ENCODE measurements at places on chromosomes 1 and 21.

DNA sequence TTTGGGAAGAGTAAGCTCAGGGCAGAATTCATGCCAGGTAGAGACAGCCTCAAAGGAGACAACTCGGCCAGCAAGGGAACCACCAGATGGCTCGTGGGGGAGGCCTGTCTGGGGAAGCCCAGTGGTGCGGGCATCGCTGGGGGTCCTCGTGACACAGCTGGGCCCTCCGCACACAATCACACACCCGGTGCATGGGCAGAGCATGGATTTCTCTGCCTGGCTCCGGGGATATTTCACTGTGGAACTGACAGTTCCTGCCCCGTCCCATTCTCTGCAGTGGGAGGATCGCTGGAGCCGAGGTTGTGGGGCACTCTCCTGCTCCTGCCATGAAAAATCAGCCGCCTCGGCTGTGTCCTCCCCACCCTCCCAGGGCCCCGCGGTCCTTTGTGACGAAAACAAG, 108.0 kb downstream of the CRYAA start:
- DNase-seq, result no peak

GRCh38 chr1:176567190-176567794, 104.3 kb downstream of the PAPPA2 start:
- no peak for DNase-seq

DNA sequence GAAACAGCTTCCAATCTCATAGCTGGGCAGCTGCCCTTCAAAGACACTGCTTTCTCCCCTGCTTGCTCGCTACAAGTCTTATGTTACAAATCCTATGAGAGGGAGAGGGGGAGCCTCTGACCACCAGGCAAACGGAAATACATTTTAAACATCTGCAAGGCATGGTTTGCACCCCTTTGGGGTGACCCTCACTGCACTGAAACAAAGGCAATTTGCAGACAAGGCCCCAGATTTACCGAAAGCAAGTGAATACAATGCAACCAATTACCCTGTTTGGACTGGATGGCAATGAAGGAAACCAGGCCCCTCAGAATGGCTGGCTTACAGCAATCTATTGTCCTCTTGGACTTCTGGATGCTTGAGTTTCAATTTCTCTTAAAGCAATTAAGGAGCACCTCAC, 11.8 kb upstream of the ATP13A2 start:
- no peak for DNase-seq

- no peak for DNase-seq
These were observed 27.7 kb upstream of the IL19 start for GRCh38 chr1:206742719-206743383.

DNA sequence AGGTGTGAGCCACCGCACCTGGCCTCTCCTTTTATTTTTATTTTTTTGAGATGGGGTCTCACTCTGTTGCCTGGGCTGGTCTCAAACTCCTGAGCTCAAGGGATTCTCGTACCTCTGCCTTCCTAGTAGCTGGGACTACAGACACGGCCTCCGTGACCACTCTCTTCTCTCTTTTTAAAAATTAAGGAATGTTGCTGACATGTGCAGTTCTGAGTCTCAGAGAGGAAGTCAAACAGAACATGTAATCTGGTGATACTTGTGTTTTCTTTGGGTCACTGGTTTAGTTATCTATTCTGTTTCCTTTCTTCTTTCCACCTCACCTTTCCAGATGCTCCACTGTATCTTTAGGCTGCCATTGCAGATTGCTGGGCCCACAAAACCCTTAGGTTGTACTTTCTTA, 2.7 kb downstream of the WDTC1 start:
- DNase-seq, result no peak

- DNase-seq, result no peak
These were observed 20.5 kb upstream of the FRRS1 start for GRCh38 chr1:99786751-99787501.

- no peak for DNase-seq
These were observed 5.1 kb upstream of the SPATC1L start for GRCh38 chr21:46189213-46189958.
